ENCODE measurements at places on chromosomes 5 and 9. TPM values are rescaled to one million over a fixed set of nuclear protein-coding genes. Genes with fewer than 3 reads are reported as not detected.

GRCh38 chr9:15834541-15834940 lies 281.7 kb downstream of the CCDC171 start:
- no peak for DNase-seq

Gene IL31RA
- total RNA-seq: not detected

DNA sequence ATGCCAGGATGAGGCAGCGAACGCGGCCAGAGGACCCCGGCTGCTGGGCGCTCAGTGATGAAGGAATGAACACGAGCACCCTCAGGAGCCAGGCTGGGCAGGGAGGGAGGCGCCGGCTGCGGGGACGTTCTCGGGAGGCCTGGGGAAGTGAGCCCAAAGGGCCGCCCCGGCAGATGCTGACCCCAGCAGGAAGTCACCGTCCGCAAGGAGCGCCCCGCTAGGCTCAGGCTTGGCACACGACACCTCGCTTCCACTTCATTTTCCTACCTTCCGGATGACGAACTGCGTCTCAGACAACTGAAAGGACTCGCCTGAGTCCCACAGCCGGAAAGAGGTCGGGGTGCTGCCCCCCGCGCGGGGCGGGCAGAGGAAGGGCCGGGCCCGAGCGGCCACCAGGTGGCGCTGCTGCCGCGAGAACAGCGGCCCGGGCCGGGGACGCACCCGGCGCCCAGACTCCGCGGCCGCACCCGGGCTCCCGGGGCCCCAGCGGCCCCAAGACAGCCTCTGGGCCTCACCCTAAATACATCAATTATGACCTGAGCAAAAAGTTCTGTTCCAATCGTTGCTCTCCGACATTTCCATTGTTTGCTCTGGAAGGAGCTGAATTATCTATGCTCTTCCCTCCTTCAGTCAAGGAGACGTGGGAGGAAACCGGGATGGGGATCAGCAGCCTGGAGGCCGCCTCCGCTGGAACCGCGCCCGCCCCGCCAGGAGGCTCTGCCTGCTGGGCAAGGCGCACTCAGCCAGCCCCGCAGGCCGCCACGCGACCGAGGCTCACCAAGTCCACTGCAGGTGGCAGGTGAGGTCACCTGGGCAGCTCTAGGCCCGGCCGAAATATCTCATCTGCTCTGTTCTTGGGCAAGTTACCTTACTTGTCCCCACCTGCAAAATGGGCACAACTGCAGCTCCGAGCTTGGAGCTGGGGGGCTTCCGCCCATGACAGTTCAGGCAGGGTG lies 107.0 kb downstream of the ZNF354C start:
- DNase-seq: peak; percentile 32

Gene PAEP
- not detected for total RNA-seq

Gene SLC6A18
- not detected for total RNA-seq

- DNase-seq: no peak
Measured at GRCh38 chr5:69083412-69083811, 10.4 kb upstream of the SLC30A5 start.

Gene NDUFA8
- total RNA-seq: 22.8 TPM

Gene ALDH1A1
- total RNA-seq: 151 TPM

DNA sequence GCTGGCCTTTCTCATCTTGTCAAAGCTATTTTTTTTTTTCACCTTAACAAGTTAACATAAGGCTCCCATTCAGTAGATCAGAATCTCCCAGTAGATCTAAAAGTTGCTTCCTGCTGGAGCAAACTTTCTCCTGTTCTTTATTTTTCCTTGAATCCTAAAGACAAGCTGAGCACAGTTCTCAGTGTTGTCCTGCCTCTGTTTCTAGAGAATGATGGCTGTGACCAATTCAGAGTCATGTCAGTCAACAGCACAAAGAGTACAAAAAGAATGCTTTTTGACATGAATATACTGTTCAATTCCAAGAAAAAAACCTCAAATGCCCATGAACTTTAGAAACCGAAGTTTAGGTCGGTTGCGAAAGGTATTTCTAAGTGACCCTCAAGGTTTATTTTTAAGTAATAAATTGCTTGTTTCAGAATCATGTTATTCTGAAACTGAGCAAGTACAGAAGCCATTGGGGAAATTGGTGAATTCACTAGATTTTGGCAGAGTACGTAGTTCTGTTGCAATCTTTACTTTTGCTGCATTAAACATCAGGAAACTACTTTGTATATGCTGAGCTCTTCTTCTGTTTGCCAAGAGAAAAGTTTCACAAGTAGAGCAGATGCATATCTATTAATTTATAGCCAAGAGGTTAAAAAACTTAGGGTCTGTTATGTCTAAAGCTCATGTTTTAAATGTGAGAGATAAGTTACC lies 161.7 kb upstream of the RPS23 start:
- no peak for DNase-seq

DNA sequence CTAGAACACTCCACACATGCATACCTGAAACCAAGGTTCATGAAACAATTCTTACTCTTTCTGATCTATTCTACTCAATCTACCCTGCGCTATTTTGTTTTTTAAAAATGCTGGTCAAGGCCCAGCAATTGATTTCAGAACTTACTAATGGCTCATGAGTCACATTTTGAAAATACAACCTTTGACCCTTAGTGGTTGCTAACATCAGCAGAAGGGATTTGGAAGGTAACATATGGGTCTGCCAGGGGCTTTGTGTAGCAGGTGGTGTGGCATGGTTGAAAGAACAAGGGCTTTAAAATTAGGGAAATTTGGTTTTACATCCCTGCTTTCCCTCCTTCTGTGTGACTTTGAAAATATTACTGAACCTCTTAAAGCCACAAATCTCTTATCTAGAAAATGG lies 101.4 kb downstream of the ATG10 start:
- no peak for DNase-seq

Gene GRM6
- total RNA-seq: not detected

DNA sequence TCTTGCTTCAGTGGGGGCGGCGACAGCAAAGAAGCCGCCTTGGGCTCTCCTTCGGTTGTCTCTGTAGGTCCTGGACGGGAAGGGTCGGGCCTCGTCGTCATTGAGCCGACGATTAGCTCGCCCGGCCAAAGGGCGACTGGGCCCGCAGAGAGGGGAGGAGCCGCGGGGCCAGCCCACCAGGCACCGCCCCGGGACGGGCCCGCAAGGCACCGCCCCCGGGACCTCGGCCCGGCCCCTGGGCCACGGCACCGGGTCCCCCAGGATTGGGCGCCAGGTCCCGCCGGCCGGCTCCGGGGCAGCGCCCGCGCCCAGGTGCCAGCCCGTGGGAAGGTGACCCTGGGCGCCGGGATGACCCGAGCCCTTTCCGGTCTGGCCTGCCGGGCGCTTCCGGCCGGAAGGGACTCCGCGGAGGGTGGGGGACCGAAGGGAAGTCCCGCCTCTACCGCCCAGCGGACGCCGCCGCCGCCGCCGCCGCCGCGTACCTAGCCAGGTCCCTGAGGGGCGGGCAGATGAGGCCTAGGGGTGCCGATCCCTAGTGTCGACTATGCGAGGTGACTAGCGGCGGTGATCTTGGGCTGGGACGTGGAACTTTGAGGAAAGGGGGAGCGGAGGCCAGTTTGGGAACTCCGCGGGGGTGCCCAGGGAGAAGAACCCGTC lies at the start of the genes GBA2 and RGP1:
TSS of gene GBA2 (minus strand) at position 371 of the 657 bp plus-strand sequence. CDS start 524 bp downstream, outside the sequence.
TSS of gene RGP1 (plus strand) at position 430 of the 657 bp plus-strand sequence. CDS start 469 bp downstream, outside the sequence.
- DNase-seq: no peak

GRCh38 chr5:170678811-170679210 lies 104.7 kb upstream of the GABRP start:
- DNase-seq: no peak

DNA sequence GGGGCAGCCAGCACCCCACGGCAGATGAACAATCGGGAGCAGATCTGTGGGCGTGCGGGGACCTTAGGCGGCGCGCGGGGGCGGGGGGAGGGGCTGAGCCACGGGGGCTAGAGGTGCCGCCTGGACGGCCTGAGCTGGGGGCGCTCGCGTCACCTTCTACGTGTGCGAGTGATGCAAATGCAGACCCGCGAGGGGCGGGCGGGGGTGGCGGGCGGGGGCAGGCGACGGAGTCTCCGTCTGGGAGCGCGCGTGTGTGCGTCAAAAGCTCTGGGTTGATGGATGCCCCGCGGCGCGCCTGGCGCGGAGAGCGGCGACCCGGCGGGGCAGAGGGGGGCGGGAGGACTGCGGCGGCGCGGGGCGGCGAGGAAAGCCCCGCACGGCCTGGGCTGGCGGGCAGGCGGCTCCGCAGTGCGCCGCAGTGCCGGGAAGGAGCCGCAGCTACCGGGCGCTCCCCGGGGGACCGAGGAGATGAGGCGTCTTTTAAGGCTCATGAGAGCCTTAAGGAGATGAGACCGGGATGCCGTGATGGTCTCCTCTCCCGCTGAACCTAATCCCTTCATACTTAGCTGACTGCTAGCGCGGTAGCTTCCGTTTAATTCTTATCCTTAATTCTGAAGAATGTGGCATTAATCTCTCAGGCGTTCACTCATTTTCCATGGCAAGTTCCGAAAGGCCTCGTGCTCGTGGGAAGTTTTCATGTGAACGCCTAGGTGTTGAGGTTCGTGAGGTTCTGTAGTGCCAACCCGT lies 1.5 kb downstream of the SV2C start:
- no peak for DNase-seq

Gene ITK
- 5.3 TPM for total RNA-seq

DNA sequence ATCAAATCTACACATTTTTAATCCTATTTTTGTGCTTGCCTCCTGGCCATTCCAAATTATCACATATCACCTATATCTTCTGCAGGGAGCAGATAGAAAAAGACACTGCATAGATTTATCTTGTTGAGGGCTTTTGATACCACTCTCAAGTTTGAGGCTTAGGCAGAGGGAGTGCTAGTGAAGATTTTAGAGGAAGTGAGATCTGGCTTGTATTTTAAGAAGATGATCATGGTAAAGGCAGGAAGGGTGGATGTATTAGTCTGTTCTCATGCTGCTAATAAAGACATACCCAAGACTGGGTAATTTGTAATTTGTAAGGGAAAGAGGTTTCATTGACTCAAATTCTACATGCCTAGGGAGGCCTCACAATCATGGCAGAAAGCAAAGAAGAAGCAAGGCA lies 220.9 kb upstream of the TUT7 start:
- DNase-seq: no peak

DNA sequence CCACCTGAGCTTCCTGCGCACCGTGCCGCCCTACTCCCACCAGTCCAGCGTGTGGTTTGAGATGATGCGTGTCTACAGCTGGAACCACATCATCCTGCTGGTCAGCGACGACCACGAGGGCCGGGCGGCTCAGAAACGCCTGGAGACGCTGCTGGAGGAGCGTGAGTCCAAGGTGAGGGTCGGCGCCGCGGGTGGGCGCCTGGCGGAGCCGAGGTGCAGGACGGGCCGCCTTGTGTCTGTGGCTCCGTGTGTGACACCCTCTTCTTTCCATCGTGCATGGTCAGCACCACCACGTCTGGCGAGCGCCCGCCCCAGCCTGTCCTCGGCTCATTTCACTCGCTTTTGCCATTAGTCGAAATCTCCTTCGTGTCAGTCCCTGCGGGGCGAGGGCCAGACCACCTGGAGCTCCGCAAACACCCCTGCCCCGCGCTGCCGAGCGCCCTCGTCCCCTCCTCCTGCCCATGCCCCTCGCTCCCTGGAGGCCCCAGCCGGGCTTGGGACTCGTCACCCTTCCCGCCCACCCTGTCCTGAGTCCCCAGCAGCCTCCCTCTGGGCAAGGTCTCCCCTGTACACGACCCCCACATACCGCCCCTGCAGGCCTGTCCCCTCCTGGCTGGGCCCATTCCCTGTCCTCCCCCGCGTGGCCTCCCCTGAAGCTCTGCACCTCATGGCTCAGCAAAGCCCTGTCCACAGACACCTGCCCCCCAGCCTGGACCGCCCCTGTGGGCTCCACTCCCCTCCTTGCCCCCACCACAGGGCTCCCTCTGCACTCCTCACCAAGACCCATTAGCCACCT lies 7.0 kb downstream of the GRIN1 start:
- DNase-seq: no peak

Gene GCNT4
- total RNA-seq: 2.2 TPM

- no peak for DNase-seq
Measured at GRCh38 chr9:33265211-33265865, 489 bp downstream of the CHMP5 start.

DNA sequence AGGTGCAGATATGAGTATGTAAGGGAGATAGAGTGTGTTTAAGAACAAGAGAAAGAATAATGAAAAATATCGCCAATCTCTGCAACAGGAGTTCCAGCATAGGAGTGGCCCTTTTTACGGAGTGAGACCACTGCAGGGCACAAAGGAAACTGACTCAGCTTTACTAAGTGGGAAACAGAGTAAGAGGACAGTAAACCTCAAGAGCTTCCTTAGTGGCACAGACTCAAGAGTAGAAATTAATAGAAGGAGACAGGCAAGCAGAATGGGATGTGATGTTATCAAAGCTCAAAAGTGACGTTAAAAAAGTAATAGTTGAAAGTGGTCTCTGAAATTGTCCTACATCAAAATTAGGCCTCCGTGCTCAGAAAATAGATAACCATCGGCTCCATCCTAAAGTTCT lies 2.1 kb upstream of the SH3RF2 start:
- DNase-seq: no peak

- no peak for DNase-seq
Measured at GRCh38 chr5:87164409-87164808, 103.3 kb upstream of the RASA1 start.

Gene PDE4D
- 42.4 TPM for total RNA-seq

Gene GDA
- not detected for total RNA-seq

DNA sequence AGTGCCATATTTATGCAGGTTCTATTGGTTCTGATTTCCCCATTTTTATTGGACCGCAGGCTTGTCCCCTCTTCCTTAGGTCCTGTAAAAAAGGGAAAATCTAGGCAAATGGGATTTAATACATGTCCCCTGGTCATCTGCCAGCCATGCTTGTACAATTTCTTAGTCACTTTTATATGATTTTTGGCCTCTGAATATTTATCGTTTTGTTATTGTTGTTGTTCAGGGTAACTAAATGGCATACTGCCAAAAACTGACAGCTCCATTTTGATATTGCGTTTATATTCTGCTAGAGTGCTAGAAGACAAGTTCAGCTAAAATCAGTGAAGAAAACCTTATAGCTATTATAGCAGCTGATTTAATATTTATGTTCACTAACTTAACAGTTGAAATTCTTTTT lies 770.2 kb upstream of the FAM174A start:
- no peak for DNase-seq

DNA sequence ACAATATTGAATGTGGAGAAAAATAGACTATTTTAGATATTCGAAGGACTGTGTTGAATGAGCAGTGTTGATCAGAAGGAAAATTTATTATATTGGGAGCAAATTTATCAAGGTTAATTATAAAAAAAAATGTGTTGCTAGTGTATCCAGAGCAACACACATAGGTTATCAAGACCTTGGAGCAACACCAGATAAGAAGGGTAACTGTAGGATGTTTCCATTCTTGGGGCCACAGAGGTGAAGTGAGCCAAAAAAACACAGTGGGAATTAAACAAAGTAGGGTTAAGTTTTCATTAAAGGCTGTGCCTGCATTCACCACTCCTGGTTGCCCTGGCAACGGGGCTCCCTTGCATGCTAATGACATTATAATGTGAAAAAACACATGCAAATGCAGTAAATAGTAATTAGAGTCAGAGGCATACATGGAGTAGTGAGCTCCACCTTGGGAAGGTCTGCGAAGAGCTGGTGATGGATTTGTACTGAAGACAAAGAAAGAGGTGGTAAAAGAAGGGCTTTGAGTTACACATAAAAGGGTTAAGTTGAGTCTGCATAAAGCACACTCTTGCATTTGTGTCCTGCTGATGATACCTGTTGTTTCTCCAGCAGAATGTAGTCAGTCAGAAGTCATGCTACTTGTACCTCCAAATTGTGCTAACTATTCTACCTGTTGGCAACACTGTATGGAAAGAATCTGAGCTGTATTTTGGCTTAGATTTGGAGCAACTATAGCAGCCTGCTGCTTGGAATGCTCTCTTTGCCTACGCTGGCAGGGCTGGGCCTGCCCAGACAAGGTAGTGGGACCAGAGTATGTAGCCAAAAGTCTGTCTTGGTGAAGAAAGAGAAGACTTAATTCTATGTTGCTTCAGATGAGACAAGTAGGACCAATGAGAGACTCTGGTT lies 59.6 kb downstream of the ATG10 start:
- DNase-seq: no peak
